ENCODE measurements at places on chromosomes 11 and 22.

DNA sequence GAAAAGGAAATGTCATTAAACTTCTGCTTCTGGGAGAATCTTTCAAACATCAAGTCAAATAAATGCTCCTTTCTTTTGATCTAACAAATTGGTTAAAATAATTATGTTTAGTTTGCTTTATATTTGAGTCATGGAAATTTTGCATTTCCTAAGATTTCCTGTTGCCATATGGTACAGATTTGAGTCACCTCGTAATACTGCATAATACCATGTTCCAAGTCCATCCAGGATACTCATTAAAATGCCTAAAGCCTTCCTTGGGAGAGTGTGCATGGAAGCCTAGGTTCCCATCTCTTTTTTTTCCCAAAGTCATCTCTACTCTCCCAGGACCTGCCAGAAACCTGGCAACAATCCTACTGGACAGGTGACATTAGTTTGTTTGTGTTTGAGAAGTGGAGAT is 4.2 kb downstream of the OR9I1 start:
- DNase-seq = no peak

DNA sequence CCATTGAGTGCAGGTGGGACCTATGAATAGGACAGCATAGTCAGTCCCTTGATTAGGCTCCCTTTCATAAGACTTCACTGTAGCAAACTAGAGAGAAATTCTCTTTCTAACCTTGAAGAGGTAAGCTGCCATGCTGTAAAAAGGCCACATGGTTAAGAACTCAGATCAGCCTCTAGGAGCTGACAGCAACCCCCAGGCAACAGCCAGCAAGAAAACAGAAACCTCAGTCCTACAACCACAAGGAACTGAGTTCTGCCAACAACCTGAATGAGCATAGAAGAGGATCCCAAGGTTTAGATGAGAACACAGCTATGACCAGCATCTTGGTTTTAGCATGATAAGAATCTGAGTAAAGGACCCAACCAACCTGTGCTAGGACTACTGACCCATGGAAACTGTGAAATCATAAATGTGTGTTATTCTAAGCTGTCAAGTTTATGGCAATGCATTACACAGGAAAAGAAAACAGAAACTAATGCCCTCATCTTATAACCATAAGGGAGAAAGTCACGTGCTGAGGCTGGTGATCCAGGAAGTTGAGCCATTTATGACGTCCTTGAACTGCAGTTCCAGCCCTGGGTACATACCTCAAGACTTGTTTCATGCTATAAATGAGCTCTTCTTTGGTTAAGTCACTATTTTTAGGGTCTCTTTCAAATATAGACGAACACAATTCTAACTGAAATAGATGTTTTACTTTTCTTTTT is 43.3 kb downstream of the RAB38 start:
- DNase-seq = no peak

DNA sequence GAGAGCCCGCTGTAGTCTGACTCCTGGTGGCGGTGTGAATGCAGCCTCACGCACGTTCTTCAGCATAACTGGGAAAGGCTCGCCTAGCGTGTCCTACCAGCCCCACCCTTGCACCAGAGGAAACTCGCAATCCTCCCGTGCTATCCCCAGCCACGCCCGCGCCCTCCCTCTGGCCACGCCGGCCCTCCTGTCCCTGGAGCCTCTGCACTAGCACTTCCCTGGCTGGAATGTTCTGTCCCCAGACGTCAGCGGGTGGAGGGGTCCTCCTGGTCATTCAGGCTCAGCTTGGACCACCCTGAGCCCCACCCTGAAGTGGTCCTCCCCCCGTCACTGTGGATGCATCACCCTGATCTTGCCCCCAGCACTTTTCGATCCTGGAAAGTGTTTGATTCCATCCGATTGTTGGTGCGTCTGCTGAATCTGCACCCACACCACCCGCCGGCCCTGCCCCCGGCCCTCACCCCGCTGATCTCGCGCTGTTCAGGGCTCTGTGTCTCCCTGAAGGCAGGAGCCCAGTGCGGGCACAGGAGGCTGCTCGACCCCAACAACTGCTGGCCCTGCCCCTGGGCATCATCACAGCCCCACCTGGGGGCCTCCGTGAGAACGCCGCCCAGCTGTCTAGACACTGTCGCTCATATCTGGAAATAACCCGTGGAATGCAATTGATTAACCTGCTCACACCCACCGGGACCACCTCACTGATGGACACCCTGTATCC is 437.0 kb downstream of the TBC1D22A start:
- DNase-seq = no peak

DNA sequence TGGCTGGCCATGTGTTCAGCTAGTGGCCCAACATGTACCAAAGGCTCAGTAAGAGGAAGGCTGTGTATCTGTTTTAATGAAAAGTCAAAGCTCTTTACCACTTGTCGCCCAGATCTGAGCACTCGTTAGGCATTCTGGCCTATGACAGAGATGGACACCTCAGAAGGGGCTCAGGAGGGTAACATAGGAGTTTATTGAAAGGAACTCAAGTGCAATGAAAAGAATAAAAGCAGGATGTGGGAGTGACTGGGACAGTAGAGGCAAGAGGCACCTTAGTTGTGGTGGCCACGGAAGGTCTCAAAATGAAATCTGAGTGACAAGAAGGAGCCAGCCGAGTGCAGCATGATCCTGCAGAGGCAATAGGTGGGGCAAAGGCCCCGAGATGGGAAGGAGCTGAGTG is 309.7 kb downstream of the MN1 start:
- DNase-seq = no peak

- DNase-seq = no peak
Observed at GRCh38 chr11:127875131-127875530, 712.2 kb downstream of the ETS1 start.

GRCh38 chr22:49228431-49229037 is 599.1 kb downstream of the BRD1 start:
- DNase-seq = no peak

DNA sequence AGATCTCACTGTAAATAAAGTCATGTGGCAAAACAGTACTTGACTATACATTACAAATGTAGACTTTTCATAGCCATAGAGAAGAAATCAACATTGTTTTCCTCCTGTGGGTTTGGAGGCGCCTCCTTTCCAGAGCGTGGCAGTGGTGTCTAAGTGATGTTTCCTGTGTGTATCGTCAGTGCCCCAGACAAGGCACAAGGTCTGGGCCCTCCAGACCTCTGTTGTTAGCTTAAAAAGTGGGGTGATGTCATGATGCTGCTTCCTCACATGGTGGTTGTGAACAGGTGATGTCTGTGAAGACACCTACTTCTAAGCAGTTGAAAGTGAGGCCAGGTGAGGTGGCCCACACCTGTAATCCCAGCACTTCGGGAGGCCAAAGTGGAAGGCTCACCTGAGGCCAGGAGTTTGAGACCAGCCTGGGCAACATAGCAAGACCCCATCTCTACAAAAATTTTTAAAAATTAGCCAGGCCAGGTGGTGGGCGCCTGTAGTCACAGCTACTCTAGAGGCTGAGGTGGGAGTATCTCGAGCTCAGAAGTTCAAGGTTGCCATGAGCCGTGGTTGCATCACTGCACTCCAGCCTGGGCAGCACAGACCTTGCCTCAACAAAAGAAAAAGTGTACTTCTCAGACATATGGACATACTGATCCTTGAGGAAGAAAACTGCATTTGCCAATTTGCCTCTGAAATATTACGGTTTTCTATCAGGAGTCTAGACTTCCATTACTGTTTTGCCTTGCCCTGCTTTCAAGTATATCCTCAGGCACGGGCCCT is 15.7 kb downstream of the NUP50 start:
- peak; percentile 51 for DNase-seq

DNA sequence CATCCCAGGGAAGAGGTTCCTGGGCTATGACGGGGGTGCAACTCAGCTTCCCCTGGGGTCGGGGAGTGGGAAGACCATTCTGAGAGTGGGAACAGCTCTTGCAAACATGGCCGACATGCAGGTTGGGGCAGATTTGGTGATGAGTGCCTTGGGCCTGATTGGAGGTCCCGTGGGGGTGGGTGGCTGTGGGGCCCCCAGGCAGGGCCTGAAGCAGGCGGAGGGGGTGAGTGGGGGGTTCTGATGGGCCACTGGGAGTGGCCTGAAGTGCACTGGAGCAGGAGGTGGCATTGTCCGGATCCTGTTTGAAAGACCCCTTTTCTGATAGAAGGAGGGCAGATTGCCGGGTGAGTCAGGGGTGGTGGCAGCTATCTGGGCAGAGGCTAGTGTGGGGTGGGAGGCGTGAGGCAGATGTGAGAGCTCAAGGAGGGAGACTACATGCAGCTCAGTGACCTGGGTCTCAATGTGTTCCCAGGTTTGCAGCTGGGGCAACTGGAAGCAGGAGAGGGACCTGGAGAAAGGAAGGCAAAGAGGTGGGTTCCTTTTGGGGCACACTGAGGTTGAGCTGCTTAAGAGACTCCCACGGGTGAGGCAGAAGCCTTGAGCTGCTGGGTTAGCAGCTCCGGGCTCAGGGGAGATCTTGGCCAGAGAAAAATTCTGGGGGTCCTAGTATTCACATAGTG is 15.1 kb downstream of the MYEOV start:
- no peak for DNase-seq

- no peak for DNase-seq
Observed at GRCh38 chr22:45105281-45105702, 58.4 kb upstream of the NUP50 start.

DNA sequence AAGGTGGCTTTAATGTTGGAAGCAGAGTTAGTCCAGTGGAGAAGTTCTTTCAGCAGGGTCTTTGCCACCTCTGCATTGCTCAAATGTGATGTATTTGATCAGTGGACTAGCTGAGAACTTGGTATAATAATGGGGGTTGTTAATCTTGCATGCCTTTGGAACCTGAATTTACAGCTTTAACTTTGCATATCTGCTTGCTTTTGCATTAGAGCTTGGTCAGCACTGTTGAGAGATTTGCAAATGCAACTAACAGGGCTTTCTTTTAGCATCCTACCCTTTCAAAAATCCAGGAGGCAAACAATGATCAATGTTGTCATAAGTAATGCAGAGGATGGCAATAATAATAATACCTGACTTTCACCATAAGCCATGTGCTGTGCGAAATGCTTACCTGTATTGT is 48.2 kb downstream of the NF2 start:
- DNase-seq = no peak

- no peak for DNase-seq
Observed at GRCh38 chr11:125274309-125274708, 109.8 kb downstream of the PKNOX2 start.

GRCh38 chr11:44361813-44362212 is 51.9 kb upstream of the ALX4 start:
- DNase-seq = no peak

DNA sequence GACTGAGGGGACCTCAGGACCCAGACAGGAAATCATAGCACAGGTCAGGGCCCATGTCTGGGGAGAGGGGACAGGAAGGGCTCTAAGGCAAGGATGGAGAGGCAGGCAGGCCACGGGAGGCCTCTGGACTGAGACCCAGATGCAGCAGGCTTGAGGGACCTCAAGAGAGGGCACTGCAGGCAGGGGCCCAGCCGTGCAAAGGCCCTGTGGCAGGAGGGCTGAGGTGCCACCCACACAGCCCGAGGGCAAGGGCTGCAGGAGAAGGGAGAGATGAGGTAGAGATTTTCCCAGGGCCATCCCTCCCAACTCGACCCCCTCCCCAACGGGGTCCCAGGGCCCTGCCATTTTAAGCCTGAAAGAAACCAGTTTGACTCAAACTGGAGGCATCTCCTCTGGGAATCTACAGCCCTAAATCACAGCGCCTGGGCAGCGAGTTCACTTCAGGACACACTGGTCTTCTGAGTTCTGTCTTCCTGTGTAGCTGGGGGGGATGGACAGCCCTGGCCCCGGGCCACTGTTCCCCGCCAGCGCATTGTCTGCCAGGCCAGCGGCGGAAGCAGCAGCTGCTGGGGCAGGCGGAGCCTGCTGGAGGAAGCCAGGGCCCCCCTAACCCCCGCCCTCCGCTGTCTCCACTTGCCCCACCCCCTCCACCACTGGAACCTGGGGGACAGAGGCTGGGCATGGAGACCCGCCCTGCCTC is 20.3 kb upstream of the WNT7B start:
- DNase-seq = no peak

DNA sequence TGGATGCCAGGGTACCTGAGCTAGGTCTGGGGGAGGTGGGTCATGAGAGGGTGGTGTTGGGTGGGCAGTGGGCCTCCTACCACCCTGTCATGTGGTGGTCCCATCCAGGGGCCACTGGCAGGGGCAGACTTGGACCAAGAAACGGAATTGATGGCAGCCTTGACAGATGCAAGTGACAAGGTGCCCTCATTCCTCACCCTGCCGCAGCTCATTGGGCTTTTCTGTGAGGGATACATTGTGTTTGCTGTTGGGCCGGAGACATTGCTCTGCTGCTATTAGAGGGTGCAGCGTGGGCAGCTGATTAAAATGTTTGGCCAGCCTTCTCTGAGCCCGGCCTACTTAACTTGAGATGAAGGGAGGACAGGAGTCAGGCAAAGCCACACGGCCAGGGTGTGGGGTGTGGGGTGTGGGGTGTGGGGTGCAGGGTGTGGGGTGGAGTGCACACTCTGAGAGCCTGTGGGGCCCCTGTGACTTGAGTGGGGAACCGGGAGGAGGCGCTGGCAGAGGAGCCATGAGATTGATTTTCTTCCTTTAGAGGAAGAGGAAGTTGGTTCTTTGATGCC is 351.5 kb downstream of the TBC1D22A start:
- no peak for DNase-seq

Measured in T-cell (primary cell).